ENCODE measurements at places on chromosomes 3 and 15. TPM values are rescaled to one million over a fixed set of nuclear protein-coding genes. Genes with fewer than 3 reads are reported as not detected.

Gene DYNC1LI1
- 29.5 TPM for total RNA-seq

Gene DUOXA1
- total RNA-seq = not detected

Gene SV2B
- total RNA-seq = not detected

Gene HYAL1
- 6.1 TPM for total RNA-seq

Gene LYZL4
- not detected for total RNA-seq

Gene IL17RD
- total RNA-seq = 1.3 TPM

Gene COL6A5
- not detected for total RNA-seq

Gene SEMA5B
- not detected for total RNA-seq

Gene LXN
- 43.9 TPM for total RNA-seq

Gene HAPLN3
- 1.4 TPM for total RNA-seq

Gene SKOR1
- not detected for total RNA-seq

Gene TRPM1
- total RNA-seq = not detected

Gene UPK1B
- not detected for total RNA-seq

Gene ACAN
- total RNA-seq = 0.36 TPM

Gene RTP3
- not detected for total RNA-seq

Gene GANC
- 13.0 TPM for total RNA-seq

Gene CACNA1D
- total RNA-seq = not detected

Gene ADAMTS7
- total RNA-seq = 16.8 TPM

Gene DENND6A
- 22.7 TPM for total RNA-seq

Data from cardiac atrium fibroblast (primary cell).